Uterus (tissue), 4 donors: ENCODE measurements at places on chromosomes 3 and 15. TPM values are rescaled to one million over a fixed set of nuclear protein-coding genes. Genes with fewer than 3 reads are reported as not detected.

DNA sequence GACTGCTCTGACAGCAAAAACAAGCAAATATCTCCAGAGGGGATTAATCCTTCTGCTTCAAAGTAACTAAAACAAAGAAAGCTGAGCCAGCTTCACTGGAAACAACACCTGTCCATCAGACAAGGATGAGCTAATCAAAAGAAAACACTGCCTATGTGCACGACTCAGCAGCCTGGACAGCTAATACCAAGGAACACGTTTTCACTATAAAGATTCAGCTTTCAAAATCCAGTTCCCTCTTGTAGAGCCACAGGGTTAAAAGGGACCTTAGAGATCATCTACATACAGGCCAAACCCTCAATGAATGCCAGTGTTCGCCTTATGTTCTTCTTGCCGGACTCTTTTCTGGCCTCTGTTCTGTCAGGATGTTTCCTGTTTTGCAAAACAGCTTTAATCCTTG is 6.9 kb downstream of the TUSC7 start:
- H3K4me3 ChIP-seq: no peak overlapping the region

The UBE2E2 gene
- total RNA-seq: 3.1 TPM

- no peak overlapping the region for H3K4me3 ChIP-seq
- H3K36me3 ChIP-seq: no peaks in the 10 kb centered on the region
- no peak for DNase-seq
- no peaks in the 10 kb centered on the region for H3K4me1 ChIP-seq
- no peak overlapping the region for H3K27ac ChIP-seq
- H3K27me3 ChIP-seq: no peaks in the 10 kb centered on the region
These were observed 99.8 kb upstream of the NR2F2 start for GRCh38 chr15:96230526-96231181.

DNA sequence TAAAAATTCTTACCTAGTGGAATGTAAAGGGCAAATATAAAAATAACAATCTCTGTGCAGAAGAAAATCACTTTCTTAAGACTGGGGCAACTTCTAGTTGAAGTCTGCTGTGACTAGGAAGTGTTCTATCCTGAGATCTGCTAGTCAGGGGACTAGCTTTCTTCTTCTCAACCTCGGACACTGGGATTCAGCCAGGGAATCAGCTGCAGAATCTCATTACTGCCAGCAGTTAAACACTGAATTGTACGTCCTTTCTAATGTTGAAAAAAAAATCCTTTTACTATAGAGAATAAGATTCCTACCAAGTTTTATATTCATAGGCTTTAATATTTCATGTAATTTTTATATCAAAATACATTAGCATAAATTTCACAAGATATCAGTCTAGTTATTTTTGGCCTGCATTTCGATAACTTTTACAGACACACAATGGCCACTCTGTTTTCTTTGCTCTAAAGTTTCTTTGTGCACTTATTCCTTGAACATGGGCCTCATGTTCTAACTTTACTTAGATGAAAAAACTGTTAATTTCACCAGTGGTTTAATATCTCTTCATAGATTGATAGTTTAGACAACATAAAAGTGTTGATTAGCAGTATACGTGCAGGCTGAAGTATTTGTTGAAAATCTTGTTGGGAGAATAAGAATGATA is 2.6 kb upstream of the NEO1 start:
- no peak for DNase-seq
- no peak overlapping the region for H3K4me3 ChIP-seq
- no peaks in the 10 kb centered on the region for H3K27me3 ChIP-seq
- no peak overlapping the region for H3K27ac ChIP-seq
- H3K4me1 ChIP-seq: no peaks in the 10 kb centered on the region
- H3K36me3 ChIP-seq: no peaks in the 10 kb centered on the region

The IDH2 gene
- total RNA-seq: 93.8 TPM

DNA sequence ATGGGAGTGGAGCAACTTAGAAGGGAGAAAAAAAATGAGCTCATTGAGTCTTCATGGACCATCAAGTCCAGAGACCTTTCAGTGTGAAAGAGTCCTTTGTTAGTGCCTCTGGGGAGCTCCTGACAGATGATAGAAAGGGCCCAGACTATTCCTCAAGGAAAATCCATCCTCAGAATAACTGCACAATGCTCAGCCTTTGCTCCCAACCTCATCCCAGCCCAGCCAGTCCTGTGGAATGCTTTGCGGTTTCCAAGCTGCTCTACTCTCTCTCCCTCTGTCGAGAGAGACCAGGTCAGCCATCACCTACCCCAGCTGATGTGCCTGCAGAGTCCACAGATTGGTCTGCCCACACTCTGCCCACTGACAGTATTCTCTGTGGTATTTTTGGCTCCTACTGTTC is 406.2 kb downstream of the MFSD1 start:
- no peak overlapping the region for H3K27ac ChIP-seq
- H3K4me1 ChIP-seq: no peaks in the 10 kb centered on the region
- DNase-seq: no peak
- H3K27me3 ChIP-seq: no peaks in the 10 kb centered on the region
- H3K36me3 ChIP-seq: no peaks in the 10 kb centered on the region

The GOLGA8M gene
- 5.1 TPM for total RNA-seq

DNA sequence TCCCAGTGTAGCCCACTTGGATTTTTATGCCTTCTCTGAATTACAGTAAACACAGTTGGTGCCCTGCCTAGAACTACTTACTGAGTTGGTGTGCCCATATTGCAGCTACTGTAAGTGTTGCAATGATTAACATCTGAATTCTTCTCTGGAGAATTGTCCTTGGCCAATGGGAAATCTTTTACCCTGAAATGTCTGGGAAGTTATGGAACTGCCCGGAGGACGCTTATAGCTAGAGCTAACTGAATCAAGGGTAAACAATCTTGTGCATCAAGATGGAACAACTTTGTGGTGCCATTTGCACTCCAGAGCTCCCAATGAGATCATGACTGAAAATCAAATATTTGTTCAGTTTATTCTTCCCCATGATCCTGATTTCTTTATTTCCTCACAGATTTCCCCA is 246.7 kb upstream of the CBLB start:
- no peaks in the 10 kb centered on the region for H3K27me3 ChIP-seq
- no peaks in the 10 kb centered on the region for H3K36me3 ChIP-seq
- no peak overlapping the region for H3K4me3 ChIP-seq
- no peak overlapping the region for H3K27ac ChIP-seq

DNA sequence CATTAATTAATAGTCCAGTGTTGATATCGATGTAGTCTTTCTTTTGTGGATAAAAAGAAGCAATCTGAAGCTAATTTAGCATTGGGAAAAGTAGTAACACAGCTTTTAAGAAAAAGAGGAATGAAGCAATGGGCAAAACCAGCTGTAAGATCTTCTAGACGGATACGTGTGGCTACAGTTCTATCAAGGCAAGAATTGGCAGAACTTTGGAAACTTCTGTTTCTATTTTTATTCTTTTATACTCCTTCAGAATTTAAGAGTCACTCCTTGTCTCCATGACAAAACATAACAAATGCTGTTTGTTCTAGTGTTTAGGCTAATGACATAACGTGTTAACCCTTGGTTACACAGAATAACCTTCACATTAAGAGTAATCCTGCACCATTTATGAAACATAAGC is 289.2 kb downstream of the ROBO2 start:
- no peaks in the 10 kb centered on the region for H3K27me3 ChIP-seq
- H3K4me1 ChIP-seq: no peaks in the 10 kb centered on the region
- H3K27ac ChIP-seq: no peak overlapping the region
- no peak for DNase-seq

GRCh38 chr15:63881431-63881830 is 47.7 kb upstream of the HERC1 start:
- DNase-seq: no peak
- H3K27me3 ChIP-seq: no peaks in the 10 kb centered on the region
- H3K4me3 ChIP-seq: no peak overlapping the region
- no peak overlapping the region for H3K27ac ChIP-seq
- H3K36me3 ChIP-seq: no peaks in the 10 kb centered on the region

DNA sequence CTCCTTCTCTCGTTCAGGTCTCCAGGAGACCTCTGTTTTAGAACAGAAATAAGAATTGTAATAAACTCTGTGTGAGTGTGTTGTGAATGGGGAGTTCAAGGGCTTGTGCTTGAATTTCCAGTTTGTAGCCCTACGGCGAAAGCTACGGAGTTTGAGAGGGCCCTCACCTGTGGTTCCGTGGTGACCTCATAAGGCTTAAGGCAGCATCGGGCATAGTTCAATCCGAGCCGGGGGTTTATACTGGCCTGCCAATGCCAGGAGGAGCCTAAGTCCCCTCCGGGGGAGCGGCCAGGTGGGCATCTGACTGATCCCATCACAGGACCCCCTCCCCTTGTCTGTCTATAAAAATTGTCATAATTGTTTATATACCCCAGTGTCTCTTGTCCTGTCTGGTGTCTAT is 43.7 kb downstream of the ZBTB11 start:
- no peaks in the 10 kb centered on the region for H3K27me3 ChIP-seq
- no peak for DNase-seq
- no peaks in the 10 kb centered on the region for H3K36me3 ChIP-seq
- H3K27ac ChIP-seq: no peak overlapping the region

DNA sequence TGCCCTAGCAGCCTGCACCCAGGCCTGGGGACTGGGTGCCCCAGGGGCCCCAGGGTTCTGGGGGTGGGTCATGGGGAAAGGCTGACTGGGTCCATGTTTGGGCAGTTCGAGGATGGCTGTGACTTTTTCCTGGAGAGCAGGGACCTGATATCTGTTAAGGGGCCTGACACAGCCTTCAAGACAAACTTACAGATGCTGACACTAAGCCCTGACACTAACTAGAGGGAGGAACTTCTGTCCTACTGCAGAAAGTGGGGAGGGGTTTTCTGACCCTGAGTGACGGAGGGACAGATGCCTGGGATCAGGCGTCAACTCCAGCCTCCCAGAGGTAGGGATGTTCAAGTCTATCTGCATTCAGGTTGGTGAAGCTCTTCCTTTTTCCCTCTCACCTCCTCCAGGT is 45.0 kb upstream of the SLC6A11 start:
- no peak for DNase-seq
- H3K36me3 ChIP-seq: no peaks in the 10 kb centered on the region
- H3K4me3 ChIP-seq: no peak overlapping the region
- H3K27me3 ChIP-seq: no peaks in the 10 kb centered on the region
- H3K27ac ChIP-seq: no peak overlapping the region

DNA sequence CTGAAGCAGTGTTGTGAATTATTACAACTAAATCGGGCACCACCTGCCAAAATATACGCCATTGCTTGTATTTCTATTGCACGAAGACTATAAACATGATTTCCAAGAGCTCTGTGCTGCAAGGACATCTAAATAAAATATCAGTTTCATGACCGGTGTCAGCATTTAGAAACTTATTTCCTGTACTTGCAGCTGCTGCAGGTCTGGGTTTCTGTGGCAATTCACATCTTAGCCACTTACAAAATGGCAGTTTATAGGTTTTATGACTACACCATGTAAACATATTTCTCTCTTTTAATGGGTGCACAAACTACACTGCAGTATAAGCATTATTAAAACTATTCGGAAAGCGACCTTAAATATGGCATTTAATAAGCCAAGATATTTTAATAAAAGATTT is 359.4 kb downstream of the VPS13C start:
- H3K27ac ChIP-seq: no peak overlapping the region
- no peak overlapping the region for H3K4me3 ChIP-seq
- no peak for DNase-seq
- no peaks in the 10 kb centered on the region for H3K4me1 ChIP-seq
- no peaks in the 10 kb centered on the region for H3K27me3 ChIP-seq

DNA sequence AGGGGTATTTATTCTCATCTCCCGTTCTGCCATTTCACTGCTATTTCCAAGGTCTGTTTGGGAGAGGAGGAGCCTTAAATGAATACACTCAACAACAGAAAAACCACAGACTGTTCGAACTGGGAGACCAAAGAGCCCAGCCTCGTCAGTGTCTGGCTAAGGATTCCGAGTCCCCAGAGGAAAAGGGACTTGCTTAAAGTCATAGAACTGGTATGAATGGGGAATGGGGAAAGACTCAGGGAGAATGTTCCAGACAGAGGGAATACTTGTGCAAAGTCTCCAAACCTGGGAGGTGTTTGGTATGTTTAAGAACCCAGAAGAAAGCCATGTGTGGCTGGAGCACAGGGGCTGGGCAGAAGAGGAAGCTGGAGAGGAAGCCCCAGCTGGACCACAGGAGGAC is 46.9 kb downstream of the FAM43A start:
- H3K4me1 ChIP-seq: no peaks in the 10 kb centered on the region
- DNase-seq: no peak
- H3K27ac ChIP-seq: no peak overlapping the region
- H3K36me3 ChIP-seq: no peaks in the 10 kb centered on the region

- no peak overlapping the region for H3K4me3 ChIP-seq
- H3K27ac ChIP-seq: no peak overlapping the region
- H3K36me3 ChIP-seq: no peaks in the 10 kb centered on the region
- H3K4me1 ChIP-seq: no peaks in the 10 kb centered on the region
- no peaks in the 10 kb centered on the region for H3K27me3 ChIP-seq
- DNase-seq: no peak
These were observed 156.6 kb downstream of the SMAD6 start for GRCh38 chr15:66858423-66859207.

DNA sequence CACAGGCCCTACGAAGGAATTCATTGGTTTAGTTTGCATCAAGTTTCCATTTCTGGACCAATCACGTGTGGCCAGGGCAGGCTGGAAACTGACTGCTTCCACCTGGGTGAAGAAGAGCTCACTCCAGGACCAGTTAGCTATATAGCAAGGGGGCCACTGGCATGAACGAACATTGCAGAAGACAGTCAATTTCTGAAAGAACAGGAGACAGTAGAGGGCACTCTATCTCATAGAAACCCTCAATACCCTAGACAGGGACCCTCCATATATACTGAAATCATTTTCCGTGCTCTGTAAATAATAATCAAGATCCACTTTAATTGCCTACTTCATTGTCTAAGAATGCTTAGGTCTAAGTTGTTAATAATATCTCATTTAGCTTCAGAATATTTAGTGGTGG is 215.6 kb downstream of the CADPS start:
- H3K27me3 ChIP-seq: no peaks in the 10 kb centered on the region
- H3K27ac ChIP-seq: no peak overlapping the region
- H3K4me3 ChIP-seq: no peak overlapping the region
- H3K36me3 ChIP-seq: no peaks in the 10 kb centered on the region
- H3K4me1 ChIP-seq: no peaks in the 10 kb centered on the region
- no peak for DNase-seq

- no peak overlapping the region for H3K27ac ChIP-seq
- H3K4me1 ChIP-seq: no peaks in the 10 kb centered on the region
- no peak overlapping the region for H3K4me3 ChIP-seq
- DNase-seq: no peak
- no peaks in the 10 kb centered on the region for H3K27me3 ChIP-seq
These were observed 77.7 kb upstream of the ACAN start for GRCh38 chr15:88725305-88726210.

GRCh38 chr3:27171113-27171512 is 198.1 kb downstream of the NEK10 start:
- H3K4me1 ChIP-seq: no peaks in the 10 kb centered on the region
- no peak overlapping the region for H3K4me3 ChIP-seq
- H3K27me3 ChIP-seq: no peaks in the 10 kb centered on the region
- no peak for DNase-seq
- H3K36me3 ChIP-seq: no peaks in the 10 kb centered on the region

- H3K4me3 ChIP-seq: no peak overlapping the region
- H3K36me3 ChIP-seq: no peaks in the 10 kb centered on the region
- no peak for DNase-seq
- no peaks in the 10 kb centered on the region for H3K4me1 ChIP-seq
- no peak overlapping the region for H3K27ac ChIP-seq
- no peaks in the 10 kb centered on the region for H3K27me3 ChIP-seq
These were observed 14.2 kb upstream of the ULK3 start for GRCh38 chr15:74857082-74857655.

The IL17RB gene
- total RNA-seq: not detected

- no peak overlapping the region for H3K27ac ChIP-seq
- no peak overlapping the region for H3K4me3 ChIP-seq
- no peaks in the 10 kb centered on the region for H3K27me3 ChIP-seq
- H3K4me1 ChIP-seq: no peaks in the 10 kb centered on the region
These were observed 583.9 kb downstream of the NTRK3 start for GRCh38 chr15:87672309-87673288.
